NCI-H2227 treated with DMSO at 0.1 percent for 48 hours (cell line): ENCODE measurements at places on chromosomes 6 and 20.

- DNase-seq: no peak
Observed at GRCh38 chr20:24772667-24773066, 176.4 kb upstream of the CST7 start.

- no peak for DNase-seq
Observed at GRCh38 chr6:67594366-67594765, 1040.7 kb upstream of the ADGRB3 start.

DNA sequence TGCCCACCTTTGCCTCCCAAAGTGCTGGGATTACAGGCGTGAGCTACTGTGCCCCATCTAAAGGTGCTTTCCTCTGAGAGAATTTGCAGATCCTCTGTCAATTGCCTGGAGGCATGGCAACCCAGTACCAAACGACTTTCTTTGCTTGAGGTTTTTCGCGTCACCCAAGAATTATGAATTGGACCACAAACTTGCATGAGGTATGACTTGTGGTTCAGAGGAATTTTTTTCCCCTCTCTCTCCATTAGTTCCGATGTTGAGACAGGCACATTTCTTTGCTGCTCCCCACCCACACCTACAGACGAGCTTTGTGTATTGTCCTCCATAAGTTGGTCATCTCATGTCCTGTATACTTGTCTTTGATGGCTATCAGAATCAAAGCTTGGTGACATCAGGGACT lies 11.8 kb upstream of the SCAF8 start:
- no peak for DNase-seq

DNA sequence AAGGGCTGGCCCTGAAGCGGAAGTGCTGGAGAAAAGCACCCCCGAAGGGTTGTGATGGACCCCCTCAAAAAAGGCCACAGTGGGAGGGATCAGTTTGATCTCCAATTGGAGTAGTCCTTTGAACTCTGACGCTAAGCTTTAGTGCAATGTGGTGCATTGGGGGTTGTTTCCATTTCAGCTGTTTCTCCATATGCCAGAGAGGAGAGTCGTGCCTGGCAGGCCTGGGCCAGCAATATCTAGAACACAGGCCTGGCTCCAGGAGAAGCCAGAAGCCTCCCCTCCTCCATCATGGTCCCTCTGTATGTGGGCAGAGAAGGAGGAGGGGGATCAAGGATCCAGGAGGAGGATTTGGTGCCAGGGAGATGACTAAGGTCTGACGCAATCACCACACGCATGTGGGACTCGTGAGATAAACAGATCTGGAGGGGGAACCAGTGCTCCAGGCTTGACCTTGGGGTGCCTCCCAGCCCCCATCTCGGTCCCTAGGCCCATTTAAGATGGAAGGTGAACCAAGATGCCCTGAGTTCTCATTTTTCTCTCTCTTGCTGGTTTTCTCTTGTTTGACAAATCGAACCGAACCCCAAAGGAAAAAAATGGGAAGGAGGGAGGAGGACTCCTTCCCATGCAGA lies 517.4 kb upstream of the JARID2 start:
- no peak for DNase-seq

DNA sequence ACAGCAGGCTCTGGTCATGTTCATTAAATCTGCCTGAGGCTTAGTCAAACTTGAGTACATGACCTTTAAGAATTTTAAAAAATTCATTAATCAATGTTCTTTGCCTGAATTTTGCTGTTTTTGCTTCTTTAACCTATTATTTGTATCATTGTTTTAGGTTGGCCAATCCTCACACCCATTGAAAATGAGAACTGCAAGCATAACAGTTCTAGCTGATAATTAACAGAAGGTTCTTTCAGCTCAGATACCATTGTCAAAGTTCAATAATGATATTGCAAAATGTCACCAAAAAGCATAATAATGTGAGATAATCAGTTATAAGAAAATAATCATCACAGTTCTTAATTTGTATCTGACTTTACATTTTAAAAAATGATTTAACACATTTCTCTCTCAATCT lies 583.1 kb downstream of the TFAP2A start:
- no peak for DNase-seq

DNA sequence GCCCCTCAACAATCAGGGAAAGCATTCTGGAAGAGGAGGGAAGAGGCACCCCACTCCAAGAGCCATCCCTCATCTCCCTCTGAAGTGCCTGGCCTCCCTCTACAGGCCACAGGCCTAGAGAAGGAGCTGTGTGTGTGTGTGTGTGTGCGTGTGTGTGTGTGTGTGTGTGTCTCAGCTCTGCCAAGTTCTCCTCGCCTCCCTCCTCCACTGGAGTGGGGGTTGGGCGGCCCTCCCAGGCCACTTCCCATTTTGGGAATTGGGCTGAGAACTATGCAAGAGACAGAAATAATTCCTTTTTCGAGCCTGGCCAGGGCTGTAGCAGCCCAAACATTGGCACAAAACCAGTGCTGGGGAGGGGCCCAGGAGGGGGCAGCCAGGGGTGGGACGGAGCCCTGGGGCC lies 35.7 kb downstream of the KCNB1 start:
- DNase-seq: peak; percentile 49

DNA sequence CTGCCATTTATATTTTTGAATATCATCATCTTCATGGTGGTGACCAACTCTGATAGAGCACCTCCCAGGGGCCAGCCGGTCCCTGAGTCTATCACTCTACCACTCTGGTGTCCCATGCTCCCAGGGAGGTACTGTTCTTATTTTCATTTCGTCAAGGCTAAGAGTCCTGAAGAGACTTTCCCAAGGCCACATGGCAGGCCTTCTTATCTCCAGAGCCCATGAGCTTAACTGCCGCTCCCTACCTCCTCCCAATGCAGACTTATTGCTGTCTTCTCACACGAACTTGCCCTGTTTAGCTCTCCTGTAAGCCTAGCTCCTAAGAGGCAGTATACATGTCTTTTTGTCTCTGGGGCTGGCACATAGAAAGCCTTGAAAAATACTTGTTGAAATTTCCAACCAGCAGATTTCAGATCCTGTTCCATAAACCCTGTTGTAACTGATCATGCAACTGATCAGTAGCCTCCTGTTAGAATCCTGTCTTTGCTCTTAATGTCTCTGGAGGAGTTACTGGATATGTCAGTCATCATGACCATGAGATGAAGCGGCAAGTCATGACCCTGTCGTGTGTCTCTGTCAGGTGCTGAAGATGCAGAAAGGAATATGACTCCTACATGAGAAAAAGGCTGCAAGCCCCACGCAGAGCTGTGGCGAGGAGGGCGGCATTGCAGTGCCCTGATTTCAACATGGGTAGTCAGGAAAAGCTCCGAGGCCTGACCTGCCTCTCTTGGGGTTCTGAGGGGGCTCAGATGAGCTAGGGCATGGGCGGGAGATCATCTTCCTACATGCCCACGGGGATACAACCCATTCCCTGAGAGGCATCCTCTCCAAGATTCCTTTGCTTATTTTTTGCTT lies 60.0 kb downstream of the TTI1 start:
- no peak for DNase-seq

GRCh38 chr6:37426945-37427510 lies 6.0 kb upstream of the CMTR1 start:
- no peak for DNase-seq

DNA sequence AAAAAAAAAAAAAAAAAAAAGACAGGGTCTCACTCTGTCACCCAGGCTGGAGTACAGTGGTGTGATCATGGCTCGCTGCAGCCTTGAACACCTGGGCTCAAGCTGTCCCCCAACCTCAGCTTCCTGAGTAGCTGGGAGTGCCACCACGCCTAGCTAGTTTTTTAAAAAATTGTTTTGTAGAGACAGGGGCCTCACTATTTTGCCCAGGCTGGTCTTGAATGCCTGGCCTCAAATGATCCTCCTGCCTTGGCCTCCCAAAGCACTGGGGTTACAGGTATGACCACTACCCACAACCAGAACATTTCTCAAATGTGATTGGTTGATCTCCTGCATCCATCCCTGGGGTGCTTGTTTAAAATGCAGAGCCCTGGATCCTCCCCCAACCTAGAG lies 5.6 kb upstream of the RBCK1 start:
- DNase-seq: no peak

- no peak for DNase-seq
Observed at GRCh38 chr6:2550247-2550646, 200.5 kb downstream of the MYLK4 start.

GRCh38 chr6:158787395-158787794 lies 31.8 kb downstream of the EZR start:
- no peak for DNase-seq

DNA sequence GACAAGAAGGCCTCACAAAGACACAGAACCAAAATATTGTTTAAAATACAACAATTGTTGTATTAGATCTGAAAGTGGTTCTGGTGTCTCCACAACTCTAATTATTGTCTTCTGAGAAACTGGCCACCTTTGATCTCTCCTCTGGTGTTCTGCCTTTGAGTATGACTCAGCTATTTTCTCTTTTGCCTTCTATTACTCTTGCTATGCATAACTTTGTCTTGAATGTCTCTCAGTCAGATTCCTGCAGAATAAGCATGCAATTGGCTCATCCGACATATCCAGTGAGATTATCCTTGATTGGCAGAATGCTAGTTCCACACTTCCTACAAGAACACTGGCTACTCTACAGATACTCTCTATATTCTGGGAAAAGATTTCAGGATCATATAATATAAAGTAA lies 14.3 kb upstream of the EPM2A start:
- DNase-seq: no peak

DNA sequence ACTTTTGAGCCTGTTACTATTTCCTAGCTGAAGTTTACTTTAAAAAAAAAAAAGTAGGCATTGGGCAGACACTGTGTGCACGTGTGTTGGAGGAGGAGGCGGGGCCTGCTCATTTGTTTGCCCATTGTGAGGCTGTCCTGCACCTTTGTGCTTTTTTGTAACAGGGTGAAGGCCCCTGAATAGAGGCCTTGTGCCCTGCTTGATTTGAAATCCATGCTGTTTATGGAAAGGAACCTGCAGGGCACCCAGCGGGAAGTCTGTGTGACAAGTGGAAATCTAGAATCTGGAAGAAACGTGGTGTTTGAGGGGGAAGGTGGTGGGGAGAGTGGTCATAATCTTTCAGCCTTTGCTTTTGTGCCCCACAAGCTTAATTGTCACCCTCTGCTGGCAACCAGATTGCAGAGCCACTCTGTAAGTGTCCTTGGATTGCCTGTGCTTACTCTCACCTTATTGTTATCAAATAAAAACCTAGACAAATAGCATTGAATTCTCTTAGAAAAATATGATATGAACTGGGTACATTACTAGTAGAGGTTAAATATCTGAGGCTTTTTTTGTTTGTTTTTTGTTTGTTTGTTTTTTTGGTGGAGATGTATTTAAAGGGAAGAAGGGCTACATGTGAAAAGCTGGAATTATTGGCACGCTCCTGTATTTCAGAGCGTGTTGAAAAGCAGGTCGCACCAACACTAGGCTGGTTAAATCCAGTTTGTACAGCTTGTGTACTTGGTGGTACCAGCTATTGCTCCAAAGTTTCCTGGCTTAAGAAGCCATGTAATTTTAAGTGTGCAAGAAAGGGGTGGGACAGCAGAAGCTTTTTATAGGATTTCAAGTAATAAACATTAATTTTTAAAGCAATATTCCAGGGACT lies 156.3 kb downstream of the ARID1B start:
- peak; percentile 75 for DNase-seq

- no peak for DNase-seq
Observed at GRCh38 chr6:163414946-163415619, 565 bp downstream of the QKI start.

DNA sequence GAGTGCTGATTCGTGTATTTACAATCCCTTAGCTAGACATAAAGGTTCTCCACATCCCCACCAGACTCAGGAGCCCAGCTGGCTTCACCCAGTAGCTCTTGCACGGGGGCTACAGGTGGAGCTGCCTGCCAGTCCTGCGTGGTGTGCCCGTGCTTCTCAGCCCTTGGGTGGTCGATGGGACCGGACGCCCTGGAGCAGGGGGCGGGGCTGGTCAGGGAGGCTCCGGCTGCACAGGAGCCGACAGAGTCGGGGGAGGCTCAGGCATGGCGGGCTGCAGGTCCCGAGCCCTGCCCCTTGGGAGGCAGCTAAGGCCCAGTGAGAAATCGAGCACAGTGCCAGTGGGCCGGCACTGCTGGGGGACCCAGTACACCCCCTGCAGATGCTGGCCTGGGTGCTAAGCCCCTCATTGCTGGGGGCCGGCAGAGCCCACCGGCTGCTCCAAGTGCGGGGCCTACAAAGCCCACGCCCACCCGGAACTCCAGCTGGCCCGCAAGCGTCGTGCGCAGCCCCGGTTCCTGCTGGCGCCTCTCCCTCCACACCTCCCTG lies 48.9 kb upstream of the UST start:
- no peak for DNase-seq

DNA sequence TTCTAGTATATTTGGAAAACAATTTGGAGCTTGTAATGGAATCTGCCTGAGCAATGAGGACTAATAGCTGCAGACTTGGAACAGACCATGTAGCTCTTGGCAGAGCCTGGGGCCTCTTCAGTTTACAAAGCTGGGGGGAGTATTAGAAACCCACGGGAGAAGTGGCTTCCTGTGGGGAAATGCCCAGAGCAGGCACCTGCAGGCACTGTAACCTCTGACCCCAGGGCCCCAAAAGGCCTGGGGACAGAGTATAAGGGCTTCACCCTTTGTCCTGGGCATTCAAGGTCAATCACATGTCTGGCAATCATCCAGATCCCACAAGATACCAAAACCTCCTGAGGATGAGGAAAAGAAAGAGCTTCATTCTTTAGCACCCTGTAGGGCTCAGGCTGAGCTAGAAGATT lies 19.4 kb downstream of the PKIG start:
- DNase-seq: no peak

DNA sequence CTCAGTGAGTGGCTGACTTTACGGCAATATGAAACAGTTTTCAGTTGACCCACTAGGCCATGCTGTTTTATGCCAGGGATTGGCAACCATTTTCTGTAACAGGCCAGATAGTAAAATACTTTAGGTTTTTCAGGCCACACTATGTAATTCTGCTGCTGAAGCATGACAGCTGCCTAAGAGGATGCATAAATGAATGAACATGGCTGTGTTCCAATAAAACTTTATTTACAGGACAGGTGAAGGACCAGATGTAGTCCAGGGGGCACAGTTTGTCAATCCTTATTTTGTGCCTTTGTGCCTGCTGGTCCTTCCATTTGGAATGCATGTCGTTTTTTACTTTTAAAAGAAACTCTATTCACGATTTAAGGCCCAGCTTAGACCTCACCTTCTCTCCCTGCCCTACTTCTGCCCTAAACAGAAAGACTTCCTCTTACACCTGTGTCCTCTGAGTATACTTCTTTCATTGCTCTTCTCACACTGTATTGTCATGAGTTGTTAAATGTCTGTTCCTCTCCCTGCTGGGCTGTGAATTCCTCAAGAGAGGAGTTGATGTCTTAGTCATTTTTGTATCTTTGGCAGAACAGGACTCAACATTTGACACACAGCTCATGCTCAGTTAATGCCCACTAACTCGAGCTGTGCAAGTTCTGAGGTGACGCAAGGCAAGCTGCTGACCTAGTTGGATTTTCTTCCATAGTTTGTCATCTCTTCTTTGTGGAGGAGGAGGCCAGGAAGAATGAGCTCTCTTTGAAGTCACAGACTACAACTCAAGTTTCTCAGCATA lies 90.1 kb upstream of the MAP7 start:
- no peak for DNase-seq

GRCh38 chr6:72955666-72956065 lies 269.6 kb downstream of the KHDC1L start:
- no peak for DNase-seq

DNA sequence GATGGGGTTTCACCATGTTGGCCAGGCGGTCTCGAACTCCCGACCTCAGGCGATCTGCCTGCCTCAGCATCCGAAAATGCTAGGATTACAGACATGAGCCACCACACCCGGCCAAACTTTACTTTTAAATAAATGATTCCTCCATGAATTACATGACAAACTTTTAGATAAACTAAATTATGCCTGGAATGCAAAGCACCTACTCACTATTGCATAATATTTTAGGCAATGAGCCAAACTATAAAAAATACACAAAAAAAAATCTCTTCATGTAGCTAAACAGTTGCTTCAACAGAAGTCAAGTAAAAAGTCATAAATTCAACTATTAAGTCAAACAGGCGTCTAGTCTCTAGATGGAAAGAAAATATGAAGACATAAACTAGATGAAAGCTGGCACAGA lies 56.5 kb downstream of the PTPRK start:
- no peak for DNase-seq
